ENCODE measurements at places on chromosomes 3 and 15.

- no peak for DNase-seq
These were observed 10.0 kb downstream of the SNTN start for GRCh38 chr3:63662500-63662899.

DNA sequence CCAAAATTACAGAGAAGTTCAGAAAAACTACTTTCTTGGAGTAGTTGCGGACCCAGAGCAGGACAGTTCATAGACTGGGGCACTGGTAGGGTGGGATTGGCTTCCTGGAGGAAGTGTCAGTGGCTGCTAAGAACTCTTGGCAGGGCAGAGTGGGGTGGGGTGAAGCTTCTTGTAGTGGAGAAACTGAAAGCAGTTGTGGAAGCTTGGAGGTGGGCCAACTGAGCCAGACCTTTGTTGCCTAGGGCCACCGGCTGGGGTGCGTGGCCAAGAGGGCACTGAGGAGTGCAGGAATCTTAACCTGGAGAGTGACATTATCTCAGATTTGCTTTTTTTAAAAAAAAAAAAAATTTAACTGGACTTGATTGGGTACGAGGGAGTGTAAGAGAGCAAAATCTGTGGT is 3.1 kb downstream of the KAT2B start:
- peak; percentile 39 for DNase-seq

DNA sequence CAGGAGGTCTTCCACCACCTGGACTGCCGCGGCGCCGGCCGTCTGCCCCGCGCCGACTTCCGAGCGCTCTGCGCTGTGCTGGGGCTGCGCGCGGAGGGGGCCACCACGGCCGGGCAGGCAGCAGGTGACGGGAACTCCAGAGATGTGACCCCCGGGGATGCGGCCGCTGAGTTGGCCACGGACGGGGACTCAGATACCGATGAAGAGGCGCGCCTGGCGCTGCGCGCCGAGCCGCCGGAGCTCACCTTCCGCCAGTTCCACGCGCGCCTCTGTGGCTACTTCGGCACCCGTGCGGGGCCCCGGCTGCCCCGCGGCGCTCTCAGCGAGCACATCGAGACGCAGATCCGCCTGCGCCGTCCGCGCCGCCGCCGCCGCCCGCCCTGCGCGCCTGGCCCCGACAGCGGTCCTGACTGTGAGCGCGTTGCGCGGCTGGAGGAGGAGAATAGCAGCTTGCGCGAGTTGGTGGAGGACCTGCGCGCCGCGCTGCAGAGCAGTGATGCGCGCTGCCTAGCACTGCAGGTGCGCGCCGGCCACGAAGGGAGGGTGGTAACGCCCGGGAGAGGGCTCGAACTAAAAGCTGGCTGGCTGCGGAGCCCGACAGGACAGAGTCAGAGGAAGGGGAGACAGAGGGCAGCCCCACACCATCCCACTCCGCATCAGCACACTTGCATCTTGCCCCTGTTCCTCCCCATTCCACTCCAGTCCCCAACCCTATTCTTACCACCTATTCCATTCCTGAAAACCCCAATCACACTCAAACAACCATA is 885 bp downstream of the EFCC1 start:
- no peak for DNase-seq

DNA sequence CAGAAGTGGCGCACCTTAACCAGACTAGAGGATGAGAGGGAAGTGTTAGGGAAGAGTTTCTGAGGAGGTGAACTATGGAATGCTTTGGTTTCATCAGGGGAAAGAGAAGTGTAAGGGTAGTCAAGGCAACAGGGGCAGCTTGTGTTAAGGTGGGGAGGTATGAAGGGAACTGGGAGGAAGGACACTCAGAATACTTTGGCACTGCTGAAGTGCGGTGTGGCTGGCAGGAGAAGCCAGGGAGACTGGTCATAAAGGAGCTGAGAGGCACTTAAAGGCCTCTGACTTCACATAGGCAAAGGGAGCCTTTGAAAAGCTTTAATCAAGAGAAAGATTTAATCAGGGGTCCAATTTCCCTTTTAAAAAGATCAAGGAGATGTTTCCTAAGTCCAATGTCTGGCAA is 129.0 kb downstream of the ERC2 start:
- DNase-seq: no peak

GRCh38 chr15:85676342-85677098 is 118.2 kb downstream of the KLHL25 start:
- no peak for DNase-seq

DNA sequence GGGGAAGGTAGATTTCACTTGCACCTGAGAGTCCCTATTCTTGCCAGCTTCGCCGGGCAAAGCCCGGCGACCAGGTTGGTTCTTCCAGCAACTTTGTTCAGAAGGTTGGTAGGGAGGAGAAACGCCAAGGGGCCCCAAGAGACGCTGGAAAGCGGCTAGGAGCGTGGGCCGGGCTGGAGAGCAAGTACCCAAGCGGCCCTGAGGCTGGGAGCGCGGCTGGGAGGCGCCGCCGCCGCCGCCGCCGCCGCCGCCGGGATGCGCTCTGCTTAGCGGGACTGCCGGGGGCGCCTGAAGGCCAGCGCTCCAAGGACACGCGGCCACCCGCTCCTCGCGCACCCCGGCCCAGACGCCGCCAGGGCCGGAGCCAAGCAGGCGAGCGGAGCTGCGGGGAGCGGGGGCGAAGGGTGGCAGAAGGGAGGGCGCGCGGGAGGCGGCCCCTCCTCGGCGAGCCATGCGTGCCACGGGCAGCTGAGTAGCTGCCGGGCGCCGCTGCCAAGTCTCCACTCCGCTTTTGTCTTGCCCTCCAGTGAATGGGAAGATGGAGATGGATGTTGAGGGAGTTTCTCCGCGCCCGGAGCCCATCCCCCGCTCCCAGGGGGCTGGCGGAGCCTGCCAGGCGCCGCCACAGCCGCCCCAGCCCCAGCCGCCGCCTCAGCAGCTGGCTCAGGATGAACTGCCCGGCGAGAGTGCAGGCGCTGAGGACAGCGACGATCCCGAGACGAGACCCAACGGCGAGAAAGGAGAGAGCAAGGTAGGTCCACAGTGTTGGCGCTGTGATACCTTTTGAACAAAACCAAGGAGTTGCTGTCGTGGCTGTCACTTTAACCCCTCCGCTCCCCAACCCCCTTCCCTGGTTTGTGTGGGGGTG is 227.4 kb upstream of the AZI2 start:
- no peak for DNase-seq

DNA sequence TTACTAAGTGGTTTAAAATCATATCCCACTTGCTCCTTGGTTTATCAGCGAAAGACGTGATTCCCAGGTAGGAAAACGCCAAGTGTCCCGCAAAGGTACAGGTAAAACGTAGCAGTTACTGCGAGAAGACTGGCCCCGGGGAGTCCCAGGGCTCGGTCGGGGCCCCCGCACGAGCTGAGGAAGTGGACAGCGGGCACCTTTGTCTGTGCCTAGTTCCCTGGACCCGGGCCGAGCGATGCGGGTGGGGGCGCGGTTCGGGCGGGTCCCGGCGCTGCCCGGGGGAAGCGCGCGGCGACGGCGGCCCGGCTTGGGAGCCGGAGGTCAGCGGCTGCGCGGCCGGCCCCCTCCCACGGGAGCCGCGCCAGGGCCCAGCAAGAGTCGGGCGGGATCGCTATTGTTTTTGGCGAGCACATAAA is 864 bp upstream of the NEO1 start:
- DNase-seq: no peak

GRCh38 chr3:88534534-88534933 is 384.8 kb downstream of the C3orf38 start:
- no peak for DNase-seq

DNA sequence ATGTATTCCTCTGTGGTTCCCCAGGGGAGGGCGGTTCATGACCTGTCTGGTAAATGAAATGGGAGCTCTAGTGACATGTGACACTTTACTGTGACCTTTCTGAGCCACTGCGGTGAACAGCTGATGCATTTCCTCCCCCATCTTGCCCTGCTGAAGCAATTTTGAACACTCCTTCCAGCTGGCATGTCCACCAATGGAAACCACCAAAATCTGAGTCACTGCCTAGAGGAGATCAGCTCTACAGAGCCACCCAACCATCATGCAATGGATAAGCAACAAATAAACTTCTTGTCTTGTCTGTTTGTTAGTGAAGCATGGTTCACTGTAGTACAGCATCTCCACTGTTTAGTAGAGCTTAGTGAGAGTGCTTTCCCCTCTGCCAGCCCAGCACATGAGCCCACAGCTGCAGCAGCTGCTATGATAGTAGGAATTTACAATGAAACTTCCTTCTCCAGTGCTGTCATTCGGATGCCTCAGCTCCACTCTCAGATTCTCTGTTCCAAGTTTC is 479.4 kb downstream of the NTRK3 start:
- DNase-seq: no peak

DNA sequence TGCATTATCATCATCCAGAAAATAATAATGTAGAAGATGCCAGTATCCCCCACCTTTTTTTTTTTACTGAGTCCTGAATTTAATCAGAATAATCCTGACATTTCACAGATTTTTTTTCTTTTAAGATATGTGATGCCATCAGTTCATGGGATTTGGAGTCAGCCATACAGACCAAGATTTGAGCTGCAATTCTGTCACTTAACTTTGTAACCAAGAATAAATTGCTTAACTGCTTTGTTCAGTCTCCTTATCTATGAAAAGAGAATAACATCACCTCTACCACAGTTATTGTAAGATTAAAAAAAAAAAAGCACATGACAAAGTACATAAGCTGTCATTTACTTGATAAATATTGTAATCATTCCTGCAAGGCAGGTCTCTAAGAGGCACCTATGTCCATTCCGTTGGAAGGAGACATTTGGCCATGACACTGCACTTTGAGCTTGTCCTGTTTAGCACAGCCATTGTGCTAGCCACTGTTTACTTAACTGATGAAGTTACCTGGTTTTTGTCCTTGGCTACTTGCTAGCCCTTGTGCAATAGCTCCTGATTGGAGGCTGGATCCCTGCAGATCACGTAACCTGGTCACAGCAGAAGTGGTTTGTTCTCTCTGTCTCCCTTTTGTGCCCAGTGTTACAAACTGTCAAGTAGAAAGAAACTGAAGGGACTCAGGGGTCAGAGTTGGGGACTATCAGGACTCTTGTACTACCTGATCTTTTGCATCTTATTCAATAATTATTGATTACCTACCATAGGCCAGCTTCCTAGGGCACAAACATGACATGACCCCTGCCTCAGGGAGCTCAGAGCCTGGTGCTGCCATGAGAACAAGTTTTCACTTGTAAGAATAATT is 306.0 kb downstream of the WDR72 start:
- no peak for DNase-seq

GRCh38 chr3:197028728-197029510 is 698 bp downstream of the MELTF start:
- no peak for DNase-seq

GRCh38 chr15:41561777-41562145 is 2.7 kb downstream of the TYRO3 start:
- DNase-seq: no peak

- DNase-seq: no peak
These were observed 30.2 kb downstream of the ZNF710 start for GRCh38 chr15:90031231-90031791.

DNA sequence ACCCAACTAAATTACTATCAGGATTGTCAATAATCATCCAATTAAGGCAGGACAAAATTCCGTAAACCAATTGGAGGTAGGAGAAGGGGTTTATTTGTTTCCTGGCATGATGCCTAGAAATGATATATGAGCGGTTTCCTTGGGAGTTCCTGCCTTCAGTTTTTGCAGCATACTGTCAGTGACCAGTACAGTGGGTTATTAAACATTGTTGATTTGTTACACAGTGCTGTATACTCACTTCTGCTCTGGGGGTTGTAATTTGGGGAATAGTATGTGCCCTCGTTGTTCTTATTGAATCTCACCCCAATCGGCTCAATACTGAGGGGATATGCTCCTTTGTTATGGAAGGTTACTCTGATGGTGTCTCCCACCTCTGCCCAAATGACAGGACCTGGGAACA is 22.2 kb downstream of the CP start:
- no peak for DNase-seq

- DNase-seq: no peak
These were observed 45.5 kb downstream of the SLC28A1 start for GRCh38 chr15:84929795-84930603.

- DNase-seq: no peak
These were observed 52.1 kb downstream of the TM2D3 start for GRCh38 chr15:101600035-101600434.

GRCh38 chr3:7854721-7855120 is 646.9 kb upstream of the LMCD1 start:
- no peak for DNase-seq

DNA sequence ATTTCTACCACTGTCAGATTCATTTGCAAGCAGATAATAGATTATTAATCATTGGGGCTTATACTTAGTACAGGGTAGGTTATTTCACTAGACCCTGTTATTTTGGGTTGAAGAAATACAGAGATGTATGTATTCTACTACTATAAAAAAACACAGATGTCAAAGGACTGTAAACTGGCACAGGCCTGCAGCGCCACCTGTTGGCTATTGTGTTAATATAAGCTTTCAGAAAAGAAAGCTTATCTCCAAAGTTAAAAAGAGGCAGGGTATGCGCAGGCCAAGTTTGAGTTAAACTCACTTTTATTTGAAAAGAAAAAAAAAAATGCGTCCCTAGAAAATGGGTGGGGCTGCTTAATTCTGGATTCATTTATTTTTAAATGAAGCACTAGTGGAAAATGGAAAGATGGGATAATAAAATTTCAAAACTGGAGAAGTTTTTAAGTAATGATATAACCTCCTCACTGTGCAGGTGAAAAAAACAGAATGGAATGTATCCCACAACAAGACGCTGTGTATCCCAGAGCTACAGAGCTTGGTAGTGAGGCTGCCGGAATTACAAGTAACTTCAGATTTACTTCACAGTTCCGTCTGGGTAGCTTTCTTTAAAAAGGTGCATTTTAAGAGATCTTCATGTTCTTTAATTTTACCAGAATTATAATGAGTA is 407.2 kb upstream of the TGFBR2 start:
- DNase-seq: peak; percentile 43

DNA sequence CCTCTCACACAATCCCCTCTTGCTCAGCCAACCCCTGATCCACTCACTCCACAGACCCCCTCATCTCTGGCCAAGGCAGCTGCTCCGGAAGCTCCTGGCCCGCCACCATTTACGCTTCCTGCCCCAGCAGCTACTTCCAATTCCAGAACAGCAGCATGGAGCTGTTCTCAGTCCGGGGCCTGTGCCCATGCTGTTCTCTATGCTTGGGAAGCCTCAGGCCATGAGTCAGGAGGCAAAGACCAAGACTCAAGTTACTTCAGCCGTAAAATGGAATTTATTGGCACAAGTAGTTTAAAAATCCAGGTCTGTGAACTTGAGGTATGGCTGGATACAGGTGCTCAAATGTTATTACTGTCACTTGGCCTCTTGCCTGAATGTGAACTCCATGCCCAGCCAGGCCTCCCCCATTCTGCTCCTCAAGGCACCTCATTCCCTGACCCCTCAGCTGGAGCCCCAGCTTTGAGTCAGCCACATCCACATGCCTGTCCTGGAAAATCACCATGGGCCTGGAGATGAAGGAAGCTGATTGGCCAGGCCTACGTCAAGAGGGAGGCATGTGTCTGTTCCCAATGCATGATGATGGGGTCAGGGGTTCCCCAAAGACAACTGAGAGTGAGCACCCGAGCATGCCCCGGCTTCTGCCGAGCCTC is 31.4 kb upstream of the CACNA2D2 start:
- no peak for DNase-seq

- no peak for DNase-seq
These were observed 124.2 kb downstream of the ASB7 start for GRCh38 chr15:100726421-100727190.

GRCh38 chr15:47334805-47335535 is 382.3 kb upstream of the SEMA6D start:
- no peak for DNase-seq
